ENCODE measurements at places on chromosomes 16 and 17.

GRCh38 chr17:21345236-21345635, 30.9 kb upstream of the KCNJ12 start:
- DNase-seq, result no peak

GRCh38 chr17:29331708-29332085, 37.7 kb upstream of the NUFIP2 start:
- DNase-seq, result no peak

DNA sequence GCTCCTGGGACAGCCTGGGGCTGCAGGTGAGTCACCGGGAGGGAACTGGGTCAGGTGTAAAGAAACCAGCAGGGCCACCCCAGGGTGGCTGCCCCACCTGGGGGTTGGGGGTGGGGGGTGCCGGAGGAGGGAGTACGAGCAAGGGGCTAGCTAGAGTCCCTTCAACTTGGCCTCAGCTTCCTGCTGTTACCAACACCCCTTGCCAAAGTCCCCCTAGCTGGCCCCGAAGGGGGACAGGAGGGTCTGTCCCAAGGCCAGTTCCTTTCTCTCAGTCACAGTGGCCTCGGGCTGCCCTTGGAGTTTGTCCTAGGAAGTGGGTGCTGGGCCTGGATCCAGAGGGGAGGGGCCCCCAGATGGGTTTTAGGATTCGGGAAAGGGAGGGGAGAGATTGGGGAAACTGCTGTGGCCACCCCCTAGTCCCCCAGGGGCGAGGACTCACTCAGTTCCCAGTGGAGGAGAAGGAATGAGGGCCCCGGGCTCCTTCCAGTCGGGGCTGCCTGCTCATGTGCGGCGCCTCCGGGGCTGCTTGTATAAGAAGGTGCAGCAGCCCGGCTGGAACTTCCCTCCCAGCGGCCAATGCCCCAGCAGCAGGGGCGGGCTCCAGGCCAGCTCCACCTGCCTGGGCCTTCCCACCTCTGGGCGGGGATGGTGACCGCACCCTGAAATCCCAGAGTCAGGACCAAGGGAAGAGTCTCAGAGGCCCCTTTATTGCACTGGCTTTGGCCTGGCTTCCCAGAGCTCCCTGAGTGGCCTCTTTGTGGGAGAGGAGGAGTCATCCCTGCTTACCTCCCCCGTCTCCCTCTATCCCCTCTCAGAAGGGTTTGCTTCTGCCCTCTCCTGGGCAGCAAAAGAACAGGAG, 7.3 kb downstream of the ARHGAP27 start:
- peak; percentile 54 for DNase-seq

- DNase-seq, result no peak
Measured at GRCh38 chr16:80932708-80933095, 74.0 kb downstream of the CMC2 start.

DNA sequence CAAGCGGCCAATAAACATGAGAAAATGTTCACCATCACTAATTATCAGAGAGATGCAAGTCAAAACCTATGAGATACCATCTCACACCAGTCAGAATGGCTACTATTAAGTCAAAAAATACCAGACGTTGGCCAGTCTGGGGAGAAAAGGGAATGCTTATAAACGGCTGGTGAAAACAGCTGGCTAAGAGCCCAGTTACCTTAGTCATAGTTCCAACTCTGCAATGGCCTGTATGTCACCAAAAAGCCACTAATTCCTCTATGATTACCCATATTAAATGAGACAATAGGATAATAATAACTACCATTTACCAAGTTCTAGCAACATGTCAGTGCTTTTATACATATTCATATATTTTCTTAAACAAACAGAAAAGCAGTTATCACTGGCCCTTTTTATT, 42.9 kb upstream of the CDRT4 start:
- DNase-seq, result no peak

DNA sequence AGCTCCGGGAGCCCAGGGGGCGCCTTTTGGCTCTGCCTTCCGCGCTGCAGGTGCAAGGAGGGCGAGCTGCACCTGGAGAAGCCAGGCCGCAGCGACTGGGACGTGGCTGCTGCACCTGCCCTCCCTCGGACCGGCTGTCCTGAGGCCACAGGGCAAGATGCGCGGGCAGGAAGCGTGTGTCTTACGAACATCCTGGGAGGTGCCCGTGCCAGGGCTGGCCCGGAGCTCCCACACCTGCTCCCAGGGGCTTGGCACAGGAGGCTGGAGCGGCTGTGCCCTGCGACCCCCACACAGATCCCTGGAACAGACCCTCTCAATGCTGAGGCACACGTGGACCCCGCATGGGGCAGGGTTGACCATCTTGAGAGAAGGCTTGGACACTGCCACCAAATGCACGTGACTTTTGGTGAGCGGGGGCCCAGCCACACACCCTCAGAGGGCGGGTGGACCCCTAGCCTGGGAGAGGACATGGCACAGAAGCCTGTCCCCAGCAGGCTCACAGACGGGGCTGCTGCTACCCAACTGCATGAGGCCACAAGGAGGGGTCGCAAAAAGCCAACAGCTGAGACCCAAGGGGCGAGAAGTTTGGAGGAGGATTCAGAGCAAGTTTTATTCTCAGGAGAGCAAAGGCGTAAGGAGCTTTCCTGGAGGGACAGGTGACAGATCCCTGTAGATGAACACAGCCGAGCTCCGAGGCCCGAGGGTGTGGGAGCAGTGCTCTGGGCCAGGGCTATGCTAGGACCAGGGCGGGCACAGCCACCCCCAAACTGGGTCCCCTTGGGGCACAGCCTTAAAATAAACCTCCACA, 11.4 kb downstream of the NDUFAF8 start:
- no peak for DNase-seq

DNA sequence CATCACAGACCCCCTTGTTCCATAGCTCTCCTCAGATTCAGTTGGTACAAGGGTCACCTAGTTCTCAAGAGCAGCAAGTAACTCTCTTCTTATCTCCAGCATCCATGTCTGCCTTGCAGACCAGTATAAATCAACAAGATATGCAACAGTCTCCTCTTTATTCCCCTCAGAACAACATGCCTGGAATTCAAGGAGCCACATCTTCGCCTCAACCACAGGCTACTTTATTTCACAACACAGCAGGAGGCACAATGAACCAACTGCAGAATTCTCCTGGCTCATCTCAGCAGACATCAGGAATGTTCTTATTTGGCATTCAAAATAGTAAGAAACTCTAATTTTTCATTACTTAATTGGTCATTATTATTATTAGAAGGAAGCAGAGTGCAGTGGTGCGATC, 32.4 kb downstream of the NQO1 start:
- no peak for DNase-seq

DNA sequence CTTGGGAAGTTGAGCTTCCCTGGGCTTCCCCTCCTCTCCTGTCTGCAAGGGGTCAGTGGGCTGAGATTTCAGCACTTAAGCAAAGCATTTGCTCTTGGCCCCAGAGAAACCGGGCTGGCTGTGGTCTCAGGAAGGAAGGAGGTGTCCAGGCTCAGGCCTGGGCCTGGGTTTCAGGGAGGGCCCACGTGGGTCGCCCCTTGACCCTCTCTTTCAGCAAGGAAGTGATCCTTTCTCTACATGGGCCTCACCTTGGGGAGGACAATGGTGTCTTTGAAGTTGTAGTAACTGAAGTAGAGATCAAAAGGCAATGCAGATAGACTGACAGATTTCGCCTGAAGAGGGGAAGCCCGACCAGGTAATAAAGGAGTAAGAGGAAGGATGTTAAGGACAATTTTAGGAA, 2.7 kb downstream of the NOD2 start:
- DNase-seq, result no peak

DNA sequence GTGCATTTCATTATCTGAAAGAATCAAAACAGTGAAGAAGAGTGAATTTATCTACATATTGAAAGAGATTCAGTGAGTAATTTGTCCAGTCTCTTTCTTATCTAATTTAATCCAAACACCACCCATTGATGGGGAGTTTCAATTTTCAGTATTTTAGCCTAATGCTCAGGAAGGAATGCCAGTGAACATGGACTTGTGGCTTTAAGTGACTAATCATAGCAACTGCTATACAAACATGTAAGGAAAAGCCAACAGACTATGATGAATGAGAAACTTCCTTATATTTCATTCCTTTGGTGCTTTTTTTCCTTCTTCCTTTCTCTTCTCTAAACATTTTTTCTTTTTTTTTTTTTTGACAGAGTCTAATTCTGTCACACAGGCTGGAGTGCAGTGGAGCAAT, 885.8 kb downstream of the KCNJ2 start:
- DNase-seq, result no peak

DNA sequence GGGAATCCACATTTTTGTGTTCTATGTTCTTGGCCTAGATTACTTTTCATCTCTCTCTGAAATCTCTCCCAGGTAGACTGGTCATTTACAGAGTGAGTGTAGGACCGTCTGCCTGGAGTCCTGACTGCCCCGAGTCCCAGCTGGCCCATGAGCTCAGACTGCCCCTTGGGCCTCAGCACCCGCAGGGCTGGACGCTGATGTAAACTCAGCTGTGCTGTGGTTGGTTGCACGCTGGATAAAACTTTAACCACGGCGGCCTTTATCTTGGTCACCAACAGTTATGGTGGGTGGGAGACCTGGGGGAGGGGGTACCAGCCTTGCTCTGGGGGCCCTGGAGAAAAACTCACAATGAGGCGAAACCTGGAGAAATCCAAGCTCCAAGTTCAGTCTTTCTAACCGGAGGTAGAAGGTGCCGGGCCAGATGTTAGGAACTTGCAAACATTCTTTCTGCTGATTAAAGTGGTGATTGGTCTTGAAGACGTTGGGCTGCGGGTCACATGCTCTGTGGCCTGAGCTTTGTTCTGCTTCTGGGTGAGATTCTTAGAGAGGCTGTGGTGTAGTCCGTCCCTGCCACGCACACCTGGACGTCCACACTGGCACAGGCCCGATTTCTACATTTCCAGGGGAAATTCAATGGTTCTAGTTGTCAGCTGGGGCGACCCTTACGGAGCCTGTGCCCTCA, 6.9 kb downstream of the METRNL start:
- DNase-seq, result no peak

- DNase-seq, result no peak
Measured at GRCh38 chr16:75402159-75402820, 31.0 kb downstream of the CFDP1 start.

GRCh38 chr17:2309338-2310154, 5.8 kb downstream of the SRR start:
- no peak for DNase-seq

GRCh38 chr17:68289936-68290267, 1.0 kb downstream of the SLC16A6 start:
- DNase-seq, result no peak

- no peak for DNase-seq
Measured at GRCh38 chr17:42883802-42884558, 16.6 kb upstream of the G6PC1 start.
